ENCODE measurements at places on chromosomes 16 and 17.
A peak's percentile ranks its signal among the peaks of the same experiment; 100 is the strongest.

- DNase-seq, result no peak
Measured at GRCh38 chr16:19722269-19722952, 4.3 kb downstream of the IQCK start.

- DNase-seq, result no peak
Measured at GRCh38 chr16:57590654-57591085, 37.8 kb upstream of the ADGRG1 start.

GRCh38 chr16:56057151-56057550, 134.1 kb upstream of the GNAO1 start:
- DNase-seq, result no peak

- no peak for DNase-seq
Measured at GRCh38 chr17:78409191-78409928, 30.9 kb downstream of the PGS1 start.

- DNase-seq, result no peak
Measured at GRCh38 chr17:20300436-20300934, 166.9 kb downstream of the LGALS9B start.

DNA sequence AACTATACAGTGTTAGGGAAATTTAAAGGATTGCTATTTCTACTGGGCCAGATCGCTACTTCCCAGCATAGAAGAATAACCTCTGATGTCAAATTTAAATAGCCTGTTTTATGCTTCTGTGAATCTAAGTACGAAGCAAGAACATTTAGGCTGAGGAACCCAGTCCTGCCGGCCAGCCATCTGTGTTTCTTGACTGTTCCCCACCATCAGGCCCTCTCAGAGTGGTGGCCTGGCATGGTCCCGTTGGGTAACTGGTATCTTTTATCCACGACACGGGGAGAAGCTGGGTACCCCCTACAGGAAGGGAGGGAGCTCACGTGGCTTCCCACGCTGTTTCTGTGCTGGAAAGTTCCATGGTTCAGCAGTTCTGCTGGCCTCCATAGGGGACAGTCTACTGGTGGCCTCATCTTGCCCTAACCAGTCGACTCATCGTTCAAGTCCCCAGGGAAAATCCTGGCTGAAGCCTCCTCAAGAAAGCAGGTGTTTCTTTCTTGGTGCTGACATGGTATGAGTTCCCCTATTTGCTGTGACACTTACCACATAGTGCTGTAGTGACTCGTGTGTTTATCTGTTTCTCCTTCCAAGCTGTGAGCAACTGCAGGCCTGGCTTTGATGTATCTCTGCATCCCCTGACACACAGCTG, 201.7 kb upstream of the NLRP1 start:
- DNase-seq, result no peak

GRCh38 chr16:68744744-68745280, 7.7 kb downstream of the CDH1 start:
- DNase-seq, result no peak

DNA sequence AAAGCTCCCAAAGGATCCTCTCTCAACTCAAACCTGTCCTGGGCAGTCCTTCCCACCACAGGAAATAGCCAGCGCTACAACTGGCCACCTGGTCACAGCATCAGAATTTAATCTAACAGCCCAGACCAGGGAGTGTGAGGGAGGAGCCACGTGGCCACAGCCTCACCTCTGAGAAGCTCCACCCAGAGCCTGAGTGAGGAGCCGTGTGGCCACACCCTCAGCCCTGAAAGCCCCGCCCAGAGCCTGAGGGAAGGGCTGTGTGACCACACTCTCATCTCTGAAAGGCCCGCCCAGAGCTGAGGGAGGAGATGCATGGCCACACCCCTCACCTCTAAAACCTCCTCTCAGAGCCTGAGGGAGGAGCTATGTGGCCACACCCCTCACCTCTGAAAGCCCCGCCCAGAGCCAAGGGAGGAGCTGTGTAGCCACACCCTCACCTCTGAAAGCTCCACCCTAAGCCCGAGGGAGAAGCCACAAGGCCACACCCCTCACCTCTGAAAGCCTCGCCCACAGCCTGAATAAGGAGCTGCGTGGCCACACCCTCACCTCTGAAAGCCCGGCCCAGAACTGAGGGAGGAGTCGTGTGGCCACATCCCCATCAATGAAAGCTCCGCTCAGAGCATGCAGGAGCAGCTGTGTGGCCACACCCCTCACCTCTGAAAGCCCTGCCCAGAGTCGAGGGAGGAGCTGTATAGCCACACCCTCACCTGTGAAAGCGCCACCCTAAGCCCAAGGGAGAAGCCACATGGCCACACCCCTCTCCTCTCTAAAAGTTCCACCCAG, 28.6 kb downstream of the SLC38A8 start:
- no peak for DNase-seq

GRCh38 chr17:61862105-61862574, 1.2 kb downstream of the BRIP1 start:
- DNase-seq, result no peak

GRCh38 chr16:84616515-84616914, 1.4 kb downstream of the COTL1 start:
- no peak for DNase-seq

DNA sequence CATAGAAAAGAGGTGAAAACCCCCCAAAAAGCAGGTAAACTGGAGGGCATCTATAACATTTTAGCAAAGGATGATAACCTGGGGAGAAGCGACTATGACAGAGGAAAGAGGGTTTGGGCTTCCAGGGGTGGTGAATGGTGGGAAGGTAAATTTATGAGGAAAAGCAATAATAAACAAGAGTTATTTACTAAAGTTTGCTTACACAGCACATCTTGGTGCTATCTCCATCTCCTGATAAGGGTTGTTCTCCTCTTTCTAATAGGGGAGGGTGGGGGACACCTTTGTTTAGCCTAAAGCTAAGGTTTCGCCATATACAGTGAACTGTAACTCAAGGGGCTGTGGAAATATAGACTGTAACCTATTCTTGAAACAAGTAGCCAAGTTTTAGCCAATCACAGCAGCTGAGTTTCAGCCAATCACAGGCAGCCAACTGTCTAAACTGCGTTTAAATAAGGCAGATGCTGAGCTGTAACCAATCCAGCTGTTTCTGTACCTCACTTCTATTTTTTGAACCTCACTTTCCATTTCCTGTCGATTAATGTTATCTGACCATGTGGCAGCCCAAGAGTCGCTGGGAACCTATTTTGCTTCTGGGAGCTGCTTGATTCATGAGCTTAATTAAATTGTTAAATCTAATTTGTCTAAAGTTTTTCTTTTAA, 191.8 kb downstream of the MAP2K6 start:
- DNase-seq, result no peak

DNA sequence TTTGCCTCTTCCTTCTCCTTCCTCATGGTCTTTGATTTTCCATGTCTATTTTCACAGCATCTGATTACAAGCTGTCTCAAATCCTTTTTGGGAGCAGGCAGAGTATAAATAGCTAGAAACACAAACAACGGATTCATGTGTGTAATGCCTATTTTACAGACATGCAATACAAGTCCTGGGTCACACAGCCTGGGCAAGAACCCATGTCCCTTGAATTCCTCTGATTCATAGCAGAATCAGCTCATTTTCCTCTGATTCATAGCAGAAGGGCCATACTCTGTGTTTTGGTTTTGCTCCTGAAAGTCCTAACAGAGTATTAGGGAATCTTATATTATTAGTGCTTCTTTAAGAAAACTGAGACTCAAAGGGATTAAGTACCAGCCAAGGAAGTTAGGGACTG, 71.3 kb downstream of the IRX5 start:
- no peak for DNase-seq

- DNase-seq, result no peak
Measured at GRCh38 chr16:83714286-83714685, 93.5 kb upstream of the HSBP1 start.

GRCh38 chr17:68600067-68600930, 868 bp downstream of the FAM20A start:
- DNase-seq, result no peak

GRCh38 chr16:66342294-66342900, 24.1 kb upstream of the CDH5 start:
- no peak for DNase-seq

DNA sequence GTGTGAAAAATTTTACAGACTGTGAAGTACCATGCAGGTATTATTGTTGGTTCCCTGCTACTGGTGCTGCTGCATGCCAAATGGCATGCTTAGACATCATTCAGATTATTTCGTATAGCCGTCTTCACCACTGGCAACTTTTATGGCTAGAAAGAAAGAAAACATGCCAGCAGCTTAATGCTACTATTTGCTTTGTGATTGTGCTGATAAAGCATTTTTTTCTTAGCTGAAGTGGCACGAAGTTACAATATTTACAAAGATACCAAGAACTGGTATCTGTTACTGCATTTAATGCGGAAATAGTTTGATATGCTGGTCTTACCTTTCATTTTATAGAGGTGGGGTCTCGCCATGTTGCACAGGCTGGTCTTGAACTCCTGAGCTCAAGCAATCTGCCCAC, 8.2 kb downstream of the ZNHIT3 start:
- DNase-seq, result no peak

DNA sequence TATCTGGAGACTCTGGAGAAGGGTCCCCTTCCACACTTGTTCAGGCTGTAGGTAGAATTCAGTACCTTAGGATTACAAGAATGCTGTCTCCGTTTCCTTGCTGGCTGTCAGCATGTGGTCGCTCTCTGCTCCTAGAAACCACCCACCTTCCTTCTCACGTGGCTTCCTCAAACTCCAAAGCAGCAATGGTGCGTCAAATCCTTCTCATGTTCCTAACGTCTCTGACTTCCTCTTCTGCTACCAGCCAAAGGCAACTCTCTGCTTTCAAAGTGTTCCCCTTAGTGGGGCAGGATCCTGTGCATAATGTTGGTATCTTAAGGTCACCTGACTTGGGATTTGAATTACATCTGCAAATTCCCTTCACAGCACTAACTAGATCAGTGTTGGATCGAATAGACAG, 30.9 kb upstream of the DYNLRB2 start:
- no peak for DNase-seq

- DNase-seq, result no peak
Measured at GRCh38 chr16:24609740-24610415, 70.5 kb downstream of the RBBP6 start.

DNA sequence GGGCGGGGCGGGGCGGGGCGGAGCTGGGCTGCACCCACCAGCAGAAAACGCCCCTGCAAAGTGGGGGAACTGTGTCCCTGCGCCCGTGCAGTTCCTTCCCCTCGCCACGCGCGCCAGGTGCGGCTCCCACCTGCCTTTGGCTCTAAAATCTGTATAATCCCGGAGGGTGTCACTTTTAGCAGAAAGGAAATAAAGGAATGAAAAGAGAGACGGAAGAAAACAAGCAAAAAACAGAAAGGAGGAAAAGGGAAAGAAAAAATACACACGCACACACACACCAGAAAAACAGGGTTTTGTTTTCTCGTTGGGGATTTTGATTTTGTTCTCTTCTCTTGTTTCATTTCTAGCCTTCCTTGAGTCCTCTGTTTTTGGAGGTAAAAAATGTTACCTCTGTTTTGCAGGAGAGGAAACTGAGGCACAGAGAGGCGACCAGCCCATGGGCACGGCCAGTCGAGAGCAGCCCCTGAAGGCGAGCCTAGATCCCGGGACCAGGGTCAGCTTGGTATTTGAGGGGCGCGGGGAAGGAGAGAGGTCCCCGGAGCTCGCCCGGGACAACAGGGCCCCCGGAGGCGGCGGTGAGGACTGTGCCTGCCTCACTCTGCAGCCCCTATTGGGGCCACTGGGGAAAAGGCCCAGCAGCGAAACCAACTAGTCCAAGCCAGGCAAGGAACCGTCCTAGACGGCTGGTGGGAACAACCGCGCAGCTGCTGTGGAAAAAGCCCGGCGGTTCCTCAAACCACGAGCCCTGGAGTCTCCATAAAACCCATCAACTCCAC, 594 bp upstream of the CARHSP1 start:
- DNase-seq, result no peak

GRCh38 chr17:76840884-76841775, 27.1 kb upstream of the MGAT5B start:
- DNase-seq, result no peak

GRCh38 chr17:15134363-15134762, 130.8 kb downstream of the PMP22 start:
- no peak for DNase-seq

DNA sequence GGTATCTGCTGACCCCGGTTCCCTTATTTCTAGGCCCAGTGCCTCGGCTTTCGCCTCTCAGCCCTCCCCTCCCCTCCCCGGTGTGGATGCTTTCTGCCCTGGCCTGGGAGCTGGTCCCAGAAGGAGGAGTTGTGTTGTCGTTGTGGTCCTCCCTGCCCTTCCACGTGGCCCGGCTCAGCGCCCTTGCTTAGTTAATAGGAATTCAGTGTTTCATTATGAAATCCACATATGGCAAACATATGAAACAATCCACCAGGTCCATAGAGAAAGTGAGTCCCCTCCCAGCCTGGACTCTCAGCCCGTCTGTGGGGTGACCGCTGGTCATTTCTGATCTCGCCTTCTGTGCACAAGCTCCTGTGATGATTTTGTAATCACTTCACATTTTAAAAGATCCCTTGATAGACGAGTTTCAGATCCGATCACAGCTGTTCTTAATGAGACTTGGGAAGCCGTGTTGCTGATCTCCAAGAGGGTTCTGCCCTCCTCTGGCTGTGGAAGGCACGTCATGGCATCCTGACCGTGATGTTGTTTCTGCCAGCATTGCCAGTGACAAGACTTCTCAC, 112.1 kb downstream of the BANP start:
- no peak for DNase-seq

DNA sequence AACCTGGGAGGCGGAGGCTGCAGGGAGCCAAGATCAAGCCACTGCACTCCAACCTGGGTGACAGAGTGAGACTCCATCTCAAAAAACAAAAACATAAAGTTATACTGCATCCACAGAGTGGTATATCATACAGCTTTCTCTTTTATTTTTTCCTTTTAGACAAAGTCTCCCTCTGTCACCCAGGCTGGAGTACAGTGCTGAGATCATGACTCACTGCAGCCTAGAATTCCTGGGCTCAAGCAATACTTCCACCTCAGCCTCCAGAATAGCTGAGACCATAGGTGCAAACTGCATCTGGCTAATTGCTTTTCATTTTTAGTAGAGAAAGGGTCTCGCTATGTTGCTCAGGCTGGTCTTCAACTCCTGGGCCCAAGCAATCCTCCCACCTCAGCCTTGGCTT, 10.0 kb upstream of the COPRS start:
- DNase-seq, result no peak

- peak; percentile 7 for DNase-seq
Measured at GRCh38 chr17:596763-597644, 117.6 kb downstream of the VPS53 start.

DNA sequence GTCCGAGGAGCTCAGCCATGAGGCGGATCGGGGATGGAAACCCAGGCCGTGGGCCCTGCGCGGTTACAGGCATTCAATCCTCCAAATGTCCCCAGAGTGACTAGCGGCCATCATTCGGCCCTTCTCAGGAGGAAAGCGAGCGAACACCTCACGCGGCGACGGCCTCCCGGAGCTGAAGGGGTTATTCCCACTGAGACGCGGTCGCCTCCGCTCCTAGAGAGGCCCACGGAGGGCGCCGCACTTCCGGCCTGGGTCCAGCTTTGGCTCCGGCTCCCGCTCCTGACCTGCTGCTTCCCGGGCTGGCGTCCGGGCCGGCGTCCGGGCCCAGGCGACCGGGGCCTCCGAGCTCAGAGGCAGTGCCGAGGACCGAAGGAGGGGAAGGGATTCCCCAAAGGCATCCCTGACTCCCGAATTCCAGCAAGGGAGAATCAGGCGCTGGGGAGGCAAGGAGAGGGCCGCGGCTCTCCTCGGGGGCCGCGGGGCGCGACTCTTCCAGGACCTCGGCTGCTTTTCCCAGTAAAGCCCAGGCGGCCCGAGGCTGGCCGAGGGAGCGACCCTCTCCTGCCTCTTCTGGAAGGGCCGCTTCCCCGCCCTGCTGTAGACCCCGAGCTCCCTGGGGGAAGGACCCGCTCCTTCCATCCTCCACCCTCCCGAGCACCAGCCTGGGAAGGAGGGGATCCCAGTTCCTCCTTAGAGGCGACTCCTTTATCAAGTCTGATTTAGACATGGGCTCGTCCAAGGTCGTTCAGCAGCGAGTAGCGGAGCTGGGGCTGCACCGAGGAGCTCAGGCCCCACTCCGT, 18.6 kb upstream of the ZNF629 start:
- no peak for DNase-seq

Measured in stimulated activated CD8-positive, alpha-beta memory T cell treated with anti-CD3 and anti-CD28 coated beads, Interleukin-4, amount 100 ng/mL, for 4 hours (primary cell).